ENCODE measurements at places on chromosomes 2 and 18.
A peak's percentile ranks its signal among the peaks of the same experiment; 100 is the strongest.

DNA sequence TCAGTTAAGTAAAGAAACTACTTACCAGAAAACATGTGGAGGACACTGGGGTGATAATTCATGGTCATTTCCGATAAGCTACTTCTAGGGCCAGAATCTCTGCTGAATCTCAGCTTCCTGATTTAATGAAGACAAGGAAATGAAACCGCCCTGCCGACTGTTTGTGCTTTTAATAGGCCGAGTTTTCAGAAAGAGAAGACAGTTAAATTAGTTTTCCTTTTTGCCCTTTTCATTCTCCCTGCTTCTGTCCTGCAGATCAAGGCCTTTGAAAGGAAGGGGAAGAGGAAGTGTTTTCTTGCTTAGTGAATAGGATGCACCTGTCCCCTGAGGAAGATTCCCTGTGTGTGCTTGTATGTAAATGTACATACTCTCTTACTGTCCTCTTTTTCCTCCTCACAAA, 126.6 kb downstream of the SH3RF3 start:
- DNase-seq = peak; percentile 12

DNA sequence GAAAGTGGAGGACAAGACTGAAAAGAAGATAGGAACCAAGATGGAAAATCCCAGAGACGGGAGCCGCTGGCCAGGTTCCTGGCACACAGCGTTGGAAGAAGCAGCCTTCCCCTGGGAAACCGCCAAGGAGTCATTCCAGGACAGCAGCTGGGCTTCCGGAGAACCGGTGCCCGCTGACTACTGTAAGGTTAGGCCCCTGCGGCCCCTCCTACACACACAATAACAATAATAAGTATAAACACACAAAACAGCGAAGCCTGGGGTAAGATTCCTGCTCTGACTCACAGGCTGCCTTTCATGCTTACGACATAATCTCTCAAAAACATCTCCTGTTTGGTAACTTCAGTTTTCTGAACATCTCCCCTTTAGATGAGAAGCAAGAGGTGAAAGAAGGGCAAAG, 28.1 kb upstream of the MYCN start:
- no peak for DNase-seq

DNA sequence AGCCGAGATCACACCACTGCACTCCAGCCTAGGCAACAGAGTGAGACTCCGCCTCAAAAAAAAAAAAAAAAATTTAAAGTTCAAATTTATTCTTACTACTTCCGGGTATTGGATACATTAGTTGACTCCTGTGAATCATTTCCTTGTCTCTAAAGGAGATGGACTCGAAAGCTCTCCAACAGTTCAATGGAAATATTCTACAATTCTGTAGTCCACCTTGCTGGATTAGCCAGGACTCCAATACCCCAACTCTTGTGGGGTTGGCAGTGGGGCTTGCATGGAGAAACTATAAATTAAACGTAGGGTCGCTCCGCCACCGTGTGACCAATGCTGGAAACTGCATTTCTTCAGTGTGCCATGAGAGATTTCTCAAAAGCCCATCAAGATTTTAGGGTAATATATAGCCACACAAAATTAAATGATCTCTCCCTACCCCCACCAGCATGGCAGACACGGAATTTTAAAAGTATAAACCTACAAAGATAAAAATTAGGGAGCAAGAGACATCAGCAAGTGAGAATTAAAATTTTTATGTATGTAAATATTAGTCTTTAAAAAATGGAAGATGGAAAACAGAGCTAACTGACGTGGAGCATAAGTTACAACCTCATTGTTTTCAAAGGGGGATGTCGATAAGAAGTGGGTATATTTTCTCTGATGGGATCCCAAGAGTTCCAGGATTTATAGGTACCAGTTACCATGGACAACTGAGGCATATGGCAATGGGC, 27.8 kb upstream of the GAREM2 start:
- peak; percentile 86 for DNase-seq

DNA sequence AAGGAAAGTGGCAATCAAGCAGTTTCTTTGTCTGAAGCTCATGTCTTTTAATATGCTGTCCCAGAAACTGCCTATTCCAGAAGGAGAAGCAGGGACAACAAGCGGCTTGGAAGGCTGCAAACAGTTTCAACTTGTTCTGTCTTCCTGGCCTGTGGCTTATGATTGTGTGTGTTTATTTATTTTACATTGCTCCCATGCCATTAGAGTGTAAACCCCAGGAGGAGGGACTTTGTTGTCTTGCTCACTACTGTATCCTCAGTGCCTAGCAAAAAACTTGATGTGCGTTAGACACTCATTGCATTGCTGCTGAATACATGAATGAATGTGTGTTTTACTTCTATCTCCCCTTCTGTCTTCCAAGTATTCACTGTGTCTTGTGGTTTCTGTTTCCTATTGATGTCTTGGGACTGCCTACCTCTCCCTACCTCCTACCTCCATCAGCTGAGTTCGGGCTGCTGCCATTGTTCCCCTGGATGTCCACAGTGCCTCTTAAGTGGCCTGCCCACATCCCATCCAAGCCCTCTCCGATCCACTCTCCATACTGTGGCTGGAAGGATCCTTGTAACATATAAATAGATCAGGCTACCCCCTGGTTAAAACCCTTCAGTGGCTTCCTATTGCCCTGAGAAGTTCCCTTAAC, 261.4 kb downstream of the DYSF start:
- no peak for DNase-seq

GRCh38 chr2:60283626-60284025, 269.8 kb downstream of the BCL11A start:
- DNase-seq = no peak

DNA sequence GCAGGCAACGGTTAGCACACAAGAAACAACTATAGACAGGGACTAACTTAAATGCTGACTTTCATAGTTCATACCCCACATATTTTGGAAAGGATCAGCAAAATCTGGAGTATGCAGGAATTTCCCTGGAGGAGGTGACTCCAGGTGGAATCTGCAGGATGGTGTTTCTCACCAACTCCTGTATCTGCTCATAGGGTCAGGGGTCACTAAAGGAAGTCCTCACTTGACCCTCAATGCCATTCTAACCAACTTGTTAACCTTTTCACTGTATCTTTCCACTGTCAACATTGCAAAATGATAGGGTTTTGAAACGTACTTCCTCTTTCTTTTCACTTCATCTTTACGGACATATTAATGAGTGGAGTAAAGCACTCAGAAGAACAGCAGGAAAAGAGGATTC, 207.0 kb upstream of the CXCR4 start:
- DNase-seq = peak; percentile 81

DNA sequence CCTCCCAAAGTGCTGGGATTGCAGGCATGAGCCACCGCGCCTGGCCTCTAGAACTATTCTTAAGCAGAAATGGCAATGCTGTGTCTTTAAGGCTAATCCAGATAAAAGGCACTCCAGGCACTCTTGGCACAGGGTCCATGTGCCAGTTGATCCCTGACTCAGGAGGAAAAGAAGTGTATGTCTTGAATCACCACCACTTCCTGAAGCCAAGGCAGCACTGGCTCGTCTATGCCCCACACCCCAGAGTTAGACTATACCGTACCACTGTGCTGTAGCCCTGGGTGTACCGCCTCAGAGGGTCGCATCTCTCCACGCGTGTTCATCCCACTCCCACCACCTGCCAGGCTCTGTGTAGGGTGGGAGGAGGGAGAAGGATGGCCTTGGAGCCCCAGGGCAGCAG, 9.0 kb downstream of the TNFRSF11A start:
- DNase-seq = no peak

DNA sequence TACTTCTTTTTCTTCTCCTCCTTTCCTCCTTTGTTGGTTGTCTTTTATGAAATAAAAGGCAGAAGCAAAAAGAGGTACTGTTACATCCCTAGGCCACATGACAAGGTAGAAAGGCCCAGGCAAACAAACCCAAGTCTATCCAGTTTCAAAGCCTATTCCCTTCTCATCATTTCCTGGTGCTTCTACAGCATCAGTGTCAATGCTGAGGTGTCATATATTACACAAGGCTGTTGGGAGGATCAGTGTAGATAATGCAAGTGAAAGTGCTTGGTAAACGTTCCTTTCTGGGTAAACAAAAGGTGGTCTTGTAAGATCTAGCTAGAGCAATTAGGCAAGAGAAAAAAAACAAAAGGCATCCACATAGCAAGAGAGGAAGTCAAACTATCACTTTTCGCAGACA, 64.9 kb downstream of the EVA1A start:
- no peak for DNase-seq

- no peak for DNase-seq
Measured at GRCh38 chr18:57631697-57632096, 10.1 kb upstream of the NARS1 start.

DNA sequence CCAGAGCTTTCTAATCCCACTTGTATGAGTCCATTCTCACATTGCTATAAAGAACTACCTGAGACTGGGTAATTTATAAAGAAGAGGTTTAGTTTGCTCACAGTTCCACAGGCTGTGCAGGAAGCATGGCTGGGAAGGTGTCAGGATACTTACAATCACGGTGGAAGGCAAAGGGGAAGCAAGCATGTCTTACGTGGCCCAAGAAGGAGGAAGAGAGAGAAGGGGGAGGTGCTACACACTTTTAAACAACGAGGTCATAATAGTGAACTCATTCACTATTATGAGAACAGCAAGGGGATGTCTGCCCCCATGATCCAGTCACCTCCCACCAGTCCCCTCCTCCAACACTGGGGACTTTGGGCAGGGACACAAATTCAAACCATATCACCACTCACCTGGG, 67.8 kb downstream of the TTC32 start:
- no peak for DNase-seq

- no peak for DNase-seq
Measured at GRCh38 chr18:27130065-27130630, 55.0 kb downstream of the CHST9 start.

DNA sequence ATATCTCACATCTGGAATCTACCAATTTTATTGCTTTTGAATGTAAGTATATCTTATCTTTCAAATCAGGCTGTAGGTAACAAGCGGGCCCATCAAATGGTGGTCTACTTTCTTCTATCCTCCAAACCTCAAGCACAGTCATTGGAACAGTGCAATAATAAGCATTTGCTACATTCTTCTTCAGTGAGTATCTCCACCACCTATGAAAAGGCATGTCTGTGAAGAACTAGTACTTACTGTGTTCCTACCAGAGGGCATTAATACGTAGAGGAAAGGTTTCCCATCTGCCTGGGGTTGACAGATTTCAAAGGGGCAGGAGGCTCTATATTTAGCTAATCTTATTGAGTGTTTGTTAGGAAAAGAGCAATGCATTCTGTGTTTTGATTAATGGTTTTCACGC, 411.1 kb downstream of the NCKAP5 start:
- no peak for DNase-seq

DNA sequence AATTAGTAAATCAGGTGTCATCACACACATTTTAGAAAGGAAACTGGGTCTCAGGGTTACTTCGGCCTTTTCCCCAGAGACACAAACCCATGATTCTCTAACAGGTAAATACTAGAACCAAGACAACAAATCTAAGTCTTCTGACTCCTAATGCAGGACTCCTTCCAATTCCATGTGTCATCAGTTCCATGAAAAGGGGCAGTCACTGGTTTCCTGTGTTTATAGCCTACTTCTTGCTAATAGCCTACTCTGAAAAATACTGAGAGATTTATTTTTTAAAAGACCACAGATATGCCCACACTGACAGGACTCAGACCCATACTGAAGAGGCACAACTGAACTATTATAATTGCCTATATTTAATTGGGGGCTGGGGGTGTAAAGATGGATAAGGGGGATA, 33.0 kb downstream of the RAB1A start:
- DNase-seq = no peak

- DNase-seq = no peak
Measured at GRCh38 chr18:11905613-11906012, 2.5 kb downstream of the MPPE1 start.

DNA sequence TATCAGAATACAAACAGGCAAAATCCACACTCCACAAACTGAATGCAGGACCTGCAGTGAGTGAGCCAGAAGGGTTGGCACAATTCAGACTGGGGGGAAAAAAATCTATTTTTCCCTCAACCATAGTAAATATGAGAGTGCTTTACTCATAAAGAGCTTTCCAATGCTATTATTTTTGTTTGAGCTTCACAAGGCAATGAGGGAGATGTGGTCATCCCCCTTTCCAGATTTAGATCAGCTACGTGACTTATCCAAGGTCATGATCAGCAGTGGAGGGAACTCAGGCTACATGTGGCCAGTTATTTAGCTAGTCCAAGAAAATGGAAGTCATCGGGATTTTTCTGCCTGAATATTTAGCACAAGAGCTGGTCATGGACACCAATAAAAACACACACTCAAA, 120.4 kb upstream of the KLF7 start:
- DNase-seq = no peak

DNA sequence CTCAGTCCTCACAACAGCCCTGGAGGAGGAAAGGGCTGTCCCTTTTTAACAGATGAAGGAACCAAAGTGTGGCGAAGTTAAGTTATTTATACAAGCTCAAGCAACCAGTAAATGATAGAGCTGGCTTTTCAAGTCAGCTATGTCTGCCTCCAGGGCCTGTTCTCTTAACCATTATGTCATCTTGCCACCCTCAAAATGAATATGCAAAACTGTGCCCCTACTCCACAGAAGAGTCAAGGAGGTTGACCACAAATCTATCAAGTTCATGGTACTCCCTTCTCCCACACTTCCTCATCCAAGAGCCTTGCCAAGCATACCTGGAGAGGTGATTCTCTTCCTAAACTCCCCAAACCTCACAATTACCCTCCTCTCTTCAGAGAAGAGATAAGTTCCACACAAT, 37.3 kb upstream of the CREB1 start:
- DNase-seq = no peak

DNA sequence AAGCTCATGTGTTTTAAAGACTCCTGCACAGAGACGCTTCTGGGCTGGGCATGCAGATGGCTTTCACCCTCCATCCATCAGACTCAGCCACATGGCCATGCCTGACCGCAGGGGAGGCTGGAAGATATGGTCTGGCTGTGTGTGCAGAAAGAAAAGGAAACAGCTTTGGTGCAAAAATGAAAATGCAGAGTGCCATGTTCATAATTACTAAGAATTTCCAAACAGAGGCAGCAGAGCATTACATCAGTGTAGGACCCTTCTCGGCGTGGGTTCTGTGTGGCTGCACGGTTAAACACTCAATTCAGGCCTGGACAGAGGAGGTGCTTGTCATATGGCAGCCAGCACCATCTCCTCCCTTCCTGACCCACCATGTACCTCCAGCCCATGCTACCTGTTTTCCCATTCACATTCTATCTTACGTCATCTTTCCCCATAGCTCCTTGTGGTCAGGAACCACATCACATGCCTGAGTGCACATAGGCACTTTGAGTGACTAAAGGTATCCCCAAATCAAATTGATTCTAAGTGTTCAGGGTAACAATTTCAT, 200.3 kb upstream of the ID2 start:
- DNase-seq = peak; percentile 94

- DNase-seq = peak; percentile 14
Measured at GRCh38 chr2:151189125-151189524, 72.5 kb downstream of the RBM43 start.

All from hematopoietic multipotent progenitor cell treated with erythropoietin and hydrocortisone succinate and interleukin-3 and kit ligand, for 4 days (in vitro differentiated cells).